KG1 (cell line): ENCODE measurements at places on chromosomes 5 and 9.

- DNase-seq, result no peak
Observed at GRCh38 chr9:135706288-135706687, 4.3 kb downstream of the KCNT1 start.

DNA sequence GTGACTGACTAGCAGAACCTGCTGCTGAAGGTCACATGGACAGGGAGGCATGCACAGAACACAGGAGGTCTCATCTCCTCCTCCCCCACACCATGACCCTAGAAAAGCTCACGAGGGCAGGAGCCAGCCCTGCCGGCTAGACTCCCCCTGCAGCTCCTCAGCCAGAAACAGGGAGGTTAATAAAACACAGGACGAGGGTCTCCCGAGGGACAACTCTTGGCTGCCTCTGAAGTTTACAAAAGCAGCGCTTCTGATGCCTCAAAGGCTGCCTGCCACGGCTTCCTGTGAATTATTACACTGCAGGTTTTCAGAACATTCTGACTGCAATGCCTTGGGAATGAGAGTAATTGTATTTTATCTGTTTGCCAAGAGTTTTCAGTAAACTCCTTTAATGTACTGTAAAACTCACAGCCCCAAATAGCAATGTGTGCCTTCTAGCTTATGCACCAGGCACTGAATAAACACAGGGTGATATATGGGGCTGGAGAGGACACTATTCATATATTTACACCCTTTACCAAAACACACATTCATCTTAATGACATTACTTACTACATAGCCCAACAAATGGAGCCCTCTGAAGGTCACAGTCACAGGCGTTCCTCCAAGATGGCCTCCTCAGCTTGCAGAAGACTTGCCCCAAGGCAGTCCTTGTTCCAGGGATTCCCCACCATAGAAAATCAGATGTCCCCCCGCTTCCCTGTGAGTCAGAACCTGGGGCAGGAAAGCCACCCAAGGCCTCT, 83.7 kb downstream of the C5orf15 start:
- no peak for DNase-seq

GRCh38 chr9:104748359-104749031, 1.0 kb downstream of the NIPSNAP3A start:
- DNase-seq, result no peak

DNA sequence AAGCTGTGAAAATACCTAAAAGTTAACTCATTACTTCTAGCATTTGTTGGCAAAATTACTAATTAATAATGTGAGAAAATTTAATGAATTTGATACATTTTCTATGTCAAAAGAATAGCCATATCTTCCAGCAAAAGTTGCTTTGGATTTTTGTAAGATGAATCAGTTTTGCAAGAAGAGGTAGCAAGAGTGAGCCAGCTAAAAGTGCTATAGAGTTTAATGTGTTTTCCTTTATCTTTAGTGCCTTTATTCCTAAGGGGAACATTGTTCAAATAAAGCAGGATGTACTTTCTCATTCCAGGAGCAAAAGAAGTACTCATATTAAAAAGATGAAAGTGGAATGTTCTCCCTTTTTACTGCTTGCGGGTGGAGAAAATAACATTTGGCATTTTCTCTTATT, 622.2 kb downstream of the ANXA1 start:
- DNase-seq, result no peak

GRCh38 chr5:172229904-172230303, 35.9 kb downstream of the EFCAB9 start:
- no peak for DNase-seq

DNA sequence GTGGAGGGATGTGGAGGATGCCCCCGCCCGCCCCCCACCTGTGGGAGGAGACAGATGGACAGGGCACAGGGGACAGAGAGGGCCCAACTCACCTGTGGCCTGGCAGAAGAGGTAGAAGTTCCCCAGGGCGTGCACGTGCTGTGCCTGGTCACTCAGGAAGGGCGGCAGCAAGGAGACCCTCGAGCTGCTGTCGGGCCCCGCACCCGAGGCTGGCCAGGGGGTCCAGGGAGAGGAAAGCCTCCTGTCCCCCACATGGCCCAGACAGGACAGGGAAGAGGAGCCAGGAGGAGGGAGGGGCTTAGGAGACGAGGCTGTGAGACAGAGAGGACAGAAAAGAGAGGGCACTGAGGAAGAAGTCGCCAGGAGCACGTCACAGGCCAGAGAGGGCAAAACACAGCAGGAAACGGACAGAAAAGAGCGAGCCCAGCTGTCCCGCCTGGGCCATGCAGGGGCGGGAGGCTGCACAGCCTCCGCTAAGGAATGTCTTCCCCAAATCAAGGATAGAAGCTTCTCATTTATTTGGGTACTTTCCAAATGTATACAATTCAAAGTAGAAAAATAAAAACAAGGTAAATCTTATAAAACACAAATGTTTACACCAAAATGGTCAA, 58.5 kb downstream of the SECISBP2 start:
- no peak for DNase-seq

DNA sequence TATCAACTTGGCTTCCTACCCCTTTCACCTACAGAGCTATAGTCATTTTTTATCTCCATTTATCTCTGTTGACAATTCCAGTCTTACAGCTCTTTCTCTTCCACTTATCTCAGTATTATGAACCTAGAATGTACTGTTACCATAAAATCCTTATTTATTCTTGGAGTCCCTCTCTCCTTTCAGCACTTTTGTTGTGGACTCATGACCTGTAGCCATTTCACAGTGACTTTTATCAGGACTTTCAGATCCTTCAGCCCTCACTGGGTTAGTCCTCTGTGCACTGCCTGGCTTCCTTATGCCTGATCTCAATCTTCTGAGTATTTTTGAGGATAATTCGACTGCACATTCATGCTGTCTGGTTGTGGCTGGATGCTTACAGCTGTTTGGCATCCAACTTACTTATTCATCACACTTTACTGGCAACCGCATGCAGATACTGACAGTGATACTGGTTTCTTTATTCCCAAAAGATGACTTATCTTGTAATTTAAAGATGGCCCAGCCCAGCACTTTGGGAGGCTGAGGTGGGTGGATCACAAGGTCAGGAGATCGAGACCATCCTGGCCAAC, 293.3 kb downstream of the MAN2A1 start:
- DNase-seq, result no peak

GRCh38 chr9:132983491-132984201, 5.2 kb downstream of the GFI1B start:
- DNase-seq, result no peak

DNA sequence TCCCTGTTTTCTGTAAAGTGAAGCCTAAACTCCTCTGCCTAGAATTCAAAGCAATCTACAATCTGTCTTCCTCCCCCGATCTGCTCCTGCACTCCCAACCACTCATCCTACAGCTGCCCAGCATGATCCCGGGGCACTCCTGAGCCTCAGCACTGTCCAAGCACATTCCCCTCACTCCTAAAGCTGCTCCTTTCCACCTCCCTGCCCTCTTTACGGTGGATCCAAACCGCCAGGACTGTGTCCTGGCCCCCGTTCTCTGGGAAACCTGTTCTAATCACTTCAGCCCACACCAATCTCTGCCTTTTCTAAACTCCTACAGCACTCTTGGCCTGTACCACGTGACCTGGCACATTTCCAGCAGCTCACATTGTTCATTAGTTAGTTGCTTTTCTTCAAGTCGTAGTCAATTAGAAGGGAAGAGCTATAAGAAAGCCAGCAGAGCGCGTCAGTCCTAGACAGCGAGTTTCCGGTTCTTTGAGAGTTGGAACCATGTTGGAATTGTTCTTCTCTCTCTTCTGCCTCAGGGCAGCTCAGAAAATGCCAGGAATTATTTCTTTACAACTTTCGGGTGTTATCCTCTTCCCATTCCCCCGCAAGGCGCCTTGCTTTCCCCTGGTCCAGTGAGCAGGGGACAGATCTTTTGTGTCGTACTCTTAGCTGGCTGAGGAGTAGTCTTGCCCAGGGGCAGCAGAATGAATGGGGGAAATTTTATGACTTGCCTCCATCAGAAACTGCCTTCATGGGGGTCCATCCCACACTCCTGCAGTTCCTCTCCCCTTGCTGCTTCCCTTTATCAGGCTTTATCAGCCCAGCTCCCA, 60.7 kb downstream of the NRG2 start:
- DNase-seq, result no peak

DNA sequence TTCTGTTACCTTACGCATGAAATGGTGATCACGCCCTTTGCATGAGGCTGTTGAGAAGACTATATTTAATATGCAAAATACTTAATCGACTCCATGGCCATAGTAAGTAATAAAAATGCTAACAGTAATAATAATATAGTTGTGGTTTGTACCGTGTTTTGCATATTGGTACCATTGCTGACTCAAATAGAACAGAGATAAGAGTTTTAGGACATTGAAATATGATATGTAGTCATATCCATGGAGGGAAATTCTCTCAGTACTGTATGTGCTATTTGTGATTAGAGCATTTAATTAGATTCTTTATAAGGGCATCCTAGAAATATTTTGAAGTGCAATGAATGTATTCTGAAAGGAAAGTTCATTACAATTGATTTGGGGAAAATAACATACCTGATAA, 41.9 kb downstream of the CFAP90 start:
- DNase-seq, result no peak

GRCh38 chr5:7420510-7421280, 24.8 kb downstream of the ADCY2 start:
- no peak for DNase-seq

DNA sequence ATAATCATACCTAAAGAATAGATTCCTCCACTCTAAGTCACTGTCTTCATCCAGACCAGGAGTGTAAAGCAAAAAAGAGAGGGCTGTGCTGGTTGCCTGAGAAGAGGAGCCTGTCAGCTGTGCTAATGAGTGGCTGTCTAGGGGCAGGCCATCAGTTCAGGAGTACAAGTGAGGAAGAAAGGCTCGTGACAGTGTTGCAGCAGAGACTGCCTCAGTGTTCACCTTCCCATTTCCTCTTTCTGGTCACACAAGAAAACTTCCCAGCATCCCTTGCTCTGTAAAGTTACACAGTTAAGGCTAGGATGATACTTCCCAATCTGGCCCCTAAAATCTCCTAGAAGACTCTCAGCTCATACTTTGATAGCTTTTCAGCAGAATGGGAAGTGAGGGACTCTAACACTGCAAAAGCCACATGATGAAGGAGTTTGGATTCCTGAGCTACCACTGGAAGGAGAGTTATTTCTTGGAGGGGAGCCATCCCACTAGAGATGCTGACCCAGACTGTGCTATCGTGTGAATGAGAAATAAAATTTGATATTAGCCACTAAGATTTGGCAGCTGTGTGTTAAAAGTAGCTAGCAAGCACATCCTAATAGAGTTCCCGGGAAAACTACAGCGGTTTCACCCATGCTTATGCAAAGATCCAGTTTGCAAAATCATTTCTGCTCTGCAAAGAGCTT, 67.1 kb downstream of the ADAMTS12 start:
- no peak for DNase-seq

GRCh38 chr5:87909382-87909781, 359.3 kb downstream of the TMEM161B start:
- no peak for DNase-seq

- no peak for DNase-seq
Observed at GRCh38 chr9:76680716-76681425, 83.4 kb upstream of the PCA3 start.

DNA sequence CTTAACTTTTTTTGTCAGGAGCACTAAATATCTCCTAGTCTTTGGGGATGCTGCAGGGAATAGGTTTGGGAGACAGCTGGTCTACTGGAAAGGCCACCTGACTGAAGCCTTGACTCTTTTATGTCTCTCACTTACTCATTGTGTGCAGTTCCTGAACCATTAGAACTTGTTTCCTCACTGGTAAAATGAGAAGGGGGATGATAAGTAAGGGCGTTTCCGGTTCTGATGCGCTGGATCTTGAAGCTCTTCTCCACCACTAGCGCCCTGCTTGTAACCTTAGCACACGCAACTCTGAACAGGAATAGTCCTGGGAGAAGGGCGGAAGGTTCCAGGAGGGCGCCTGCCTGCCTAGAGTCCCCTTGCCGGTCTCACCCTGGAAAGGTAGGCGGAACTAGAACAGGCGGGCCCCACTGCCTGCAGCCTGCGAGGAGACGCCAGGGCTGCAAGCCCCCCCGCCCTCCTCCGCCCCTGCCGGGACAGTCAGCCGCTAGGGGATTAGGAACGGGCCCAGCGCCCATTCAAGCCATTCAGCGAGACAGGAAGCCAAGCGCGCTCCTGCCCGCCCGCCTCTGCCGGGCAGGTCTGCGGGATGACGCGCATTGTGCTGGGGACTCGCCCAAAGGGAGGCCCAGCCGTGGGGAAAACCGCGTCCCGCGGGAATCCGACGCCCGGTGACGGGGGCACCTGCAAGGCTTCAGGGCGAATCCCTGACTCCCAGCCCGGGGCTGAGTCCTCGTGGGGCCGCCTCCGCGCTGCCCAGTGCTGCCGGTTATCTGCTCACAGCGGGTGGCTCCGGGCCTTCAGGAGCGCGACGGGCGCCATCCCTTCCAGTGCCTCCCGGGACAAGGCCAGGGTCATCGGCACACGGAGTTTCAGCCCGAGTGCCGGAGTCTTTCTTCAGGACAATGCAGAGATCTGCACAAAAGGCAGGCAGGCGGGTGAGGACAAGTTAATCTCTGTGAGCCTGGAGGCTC, 44.0 kb upstream of the XPA start:
- no peak for DNase-seq

- DNase-seq, result peak; percentile 76
Observed at GRCh38 chr9:6680797-6681146, 35.2 kb upstream of the GLDC start.

- no peak for DNase-seq
Observed at GRCh38 chr9:19641046-19641445, 147.8 kb downstream of the SLC24A2 start.

- DNase-seq, result no peak
Observed at GRCh38 chr5:181211208-181211607, 6.2 kb upstream of the TRIM7 start.

GRCh38 chr5:163565492-163565891, 60.1 kb downstream of the MAT2B start:
- DNase-seq, result no peak

- DNase-seq, result no peak
Observed at GRCh38 chr5:158821331-158821730, 278.4 kb downstream of the EBF1 start.

- DNase-seq, result peak; percentile 66
Observed at GRCh38 chr9:128026255-128026772, 40.8 kb downstream of the NAIF1 start.

- DNase-seq, result no peak
Observed at GRCh38 chr5:130092991-130093390, 188.7 kb downstream of the CHSY3 start.

DNA sequence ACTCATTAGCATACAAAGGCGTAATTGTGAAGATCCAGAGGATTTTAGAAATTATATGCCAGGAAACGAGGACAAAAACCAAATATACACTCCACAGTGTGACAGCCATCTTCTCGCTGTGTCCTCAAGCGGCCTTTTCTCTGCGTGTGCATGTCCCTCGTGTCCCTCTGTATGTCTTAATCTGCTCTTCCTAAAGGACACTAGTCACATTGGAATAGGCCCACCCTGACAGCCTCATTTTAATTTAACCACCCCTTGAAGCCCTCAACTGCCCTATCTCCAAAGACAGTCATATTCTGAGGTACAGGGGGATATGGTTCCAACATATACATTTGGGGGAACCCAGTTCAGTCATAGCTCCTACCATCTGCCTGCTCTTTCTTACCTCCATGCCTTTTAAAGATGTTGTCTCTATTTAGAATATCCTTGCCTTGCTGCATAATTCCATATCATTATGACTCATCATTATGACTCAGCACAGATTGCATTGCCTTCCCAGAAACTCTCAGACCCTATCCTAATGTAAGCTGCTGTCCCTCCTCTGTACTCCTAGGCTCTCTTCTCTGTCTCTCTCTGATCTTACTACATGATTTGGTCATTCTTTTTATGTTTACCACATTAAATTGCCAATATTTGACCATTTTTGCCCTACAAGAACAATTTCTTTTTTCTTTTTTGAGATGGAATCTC, 210.9 kb downstream of the AOPEP start:
- no peak for DNase-seq
